ENCODE measurements at places on chromosomes 6 and 20. TPM values are rescaled to one million over a fixed set of nuclear protein-coding genes. Genes with fewer than 3 reads are reported as not detected.

- no peak for DNase-seq
These were observed 83.8 kb downstream of the SLC22A23 start for GRCh38 chr6:3372912-3373554.

DNA sequence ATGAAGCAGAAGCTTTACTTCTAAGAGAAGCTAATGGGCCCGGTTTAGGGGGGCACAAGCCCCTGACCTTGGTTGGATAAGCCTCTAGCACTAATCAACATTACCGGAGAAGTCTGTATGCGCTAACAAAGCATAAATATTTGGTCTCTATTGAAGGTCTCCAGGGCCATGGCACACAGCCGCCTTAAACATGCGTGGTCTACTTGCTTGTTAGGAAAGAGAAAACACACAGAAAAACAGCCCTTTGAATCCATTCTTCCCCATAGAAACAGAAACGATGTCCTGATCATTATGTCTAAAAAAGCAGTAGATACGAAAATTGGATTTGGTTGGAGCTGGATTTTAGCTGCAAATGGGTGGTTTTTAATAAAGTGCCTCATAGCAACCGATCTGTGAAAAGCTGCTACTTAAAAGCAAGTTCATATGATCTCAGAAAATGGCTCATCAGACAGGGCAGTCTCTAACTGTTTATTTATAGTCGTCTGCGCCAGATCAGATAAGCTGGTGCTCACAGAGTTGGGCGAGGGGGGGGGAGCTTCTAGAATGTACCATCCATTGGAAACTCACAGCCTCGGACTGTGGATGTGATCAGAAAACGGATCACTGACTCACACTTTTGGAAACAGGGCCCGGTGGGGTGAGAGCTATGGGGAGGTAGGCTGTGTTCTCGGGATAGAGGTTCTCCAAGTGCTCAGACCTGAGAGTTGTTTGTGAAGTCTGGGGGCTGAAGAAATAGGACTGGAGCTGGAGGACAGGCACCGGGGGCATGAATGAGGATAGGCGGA is 35.3 kb upstream of the APCDD1L start:
- DNase-seq: no peak

DNA sequence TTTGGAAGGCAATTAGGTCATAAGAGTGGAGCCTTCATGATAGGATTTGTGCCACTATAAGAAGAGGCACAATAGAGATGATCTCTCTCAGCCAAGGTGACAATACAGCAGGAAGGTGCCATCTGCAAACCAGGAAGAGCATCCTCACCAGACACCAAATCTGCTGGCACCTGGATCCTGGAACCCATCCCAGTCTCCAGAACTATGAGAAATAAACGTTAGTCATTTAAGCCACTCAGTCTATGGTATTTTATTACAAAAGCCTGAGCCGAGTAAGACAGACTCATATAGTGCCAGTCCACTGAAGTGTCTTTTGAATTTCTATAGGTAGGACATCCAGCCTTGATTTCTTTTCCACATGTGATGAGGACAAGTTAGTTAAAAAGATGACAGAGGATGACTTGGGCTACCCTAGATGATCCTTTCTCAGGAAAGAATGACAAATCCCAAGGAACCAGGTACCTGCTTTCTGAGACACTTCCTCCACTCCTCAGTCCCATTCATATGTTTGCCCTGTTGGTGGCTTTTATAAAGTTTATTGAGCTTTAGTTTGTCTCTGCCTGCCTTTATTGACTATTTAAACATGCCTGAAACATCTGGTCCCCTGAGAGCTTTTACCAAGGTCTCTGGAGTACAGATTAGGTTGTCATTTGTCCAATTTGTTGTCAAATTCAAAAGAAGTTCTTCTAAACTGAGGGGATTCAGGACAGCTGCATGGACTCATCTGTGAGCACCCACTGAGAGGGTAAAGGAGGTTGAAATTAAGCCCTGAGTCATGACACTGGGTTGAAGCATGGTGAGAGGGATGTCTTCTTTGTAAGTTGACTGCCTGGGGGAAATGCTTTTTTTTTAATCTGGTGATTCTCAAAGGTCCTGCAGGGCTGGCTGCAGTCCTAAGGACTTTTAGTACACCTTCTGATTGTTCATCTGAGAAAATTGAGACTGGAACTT is 165.0 kb upstream of the PLCB4 start:
- peak; percentile 54 for DNase-seq

DNA sequence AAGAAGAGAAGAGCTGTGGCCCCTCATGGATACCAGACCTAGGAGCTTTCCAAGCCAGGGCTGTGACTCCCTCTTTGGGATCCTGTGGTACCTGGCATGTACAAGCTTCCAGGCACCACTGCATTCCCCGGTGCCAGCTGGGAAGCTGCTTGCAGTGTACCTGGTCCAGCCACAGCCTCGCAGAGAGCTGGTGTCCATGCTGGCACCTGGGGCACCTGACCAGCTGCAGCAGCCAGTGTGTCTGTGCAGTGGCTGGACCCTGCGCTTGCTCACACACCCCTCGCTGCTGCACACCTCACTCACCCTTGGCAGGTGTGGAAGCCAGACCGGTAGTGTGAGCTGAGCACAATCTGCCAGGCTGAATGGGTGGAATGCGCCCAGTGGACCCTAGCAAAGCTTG is 190.9 kb upstream of the MAN1A1 start:
- DNase-seq: no peak

- DNase-seq: peak; percentile 85
These were observed 175.0 kb upstream of the PRDM1 start for GRCh38 chr6:105911106-105911629.

DNA sequence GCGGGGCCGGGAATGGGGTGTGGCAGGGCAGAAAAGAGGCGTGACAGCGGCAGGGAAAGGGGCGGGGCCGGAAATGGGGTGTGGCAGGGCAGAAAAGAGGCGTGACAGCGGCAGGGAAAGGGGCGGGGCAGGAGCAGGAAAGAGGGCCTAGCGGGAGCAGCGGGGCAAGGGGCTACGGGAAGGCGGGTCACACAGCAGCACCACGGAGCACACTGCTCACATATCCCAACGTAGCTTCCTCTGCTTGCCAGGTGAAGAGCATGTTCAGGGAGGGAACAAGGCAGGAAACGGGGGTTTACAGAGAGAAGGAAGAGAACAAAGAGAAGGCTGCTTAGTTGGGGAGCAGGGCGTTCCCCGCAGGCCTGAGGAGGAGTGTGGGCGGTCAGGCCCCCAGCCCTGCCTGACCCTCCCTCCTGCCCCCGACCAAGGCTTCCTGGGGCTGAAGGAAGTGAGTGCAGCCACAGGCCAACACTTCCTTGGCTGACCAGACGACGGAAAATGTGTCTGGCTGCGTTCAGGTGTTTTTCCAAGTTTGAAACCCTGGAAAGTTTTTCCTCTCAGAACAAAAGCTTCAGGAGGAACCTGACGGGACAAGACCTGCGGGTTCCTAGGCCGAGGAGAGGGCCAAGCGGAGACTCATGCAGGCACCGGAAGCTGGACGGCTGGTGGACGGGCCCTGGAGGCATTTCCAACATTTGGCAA is 13.8 kb downstream of the UCKL1 start:
- no peak for DNase-seq

GRCh38 chr6:66226109-66226508 is 519.1 kb upstream of the EYS start:
- DNase-seq: peak; percentile 32

DNA sequence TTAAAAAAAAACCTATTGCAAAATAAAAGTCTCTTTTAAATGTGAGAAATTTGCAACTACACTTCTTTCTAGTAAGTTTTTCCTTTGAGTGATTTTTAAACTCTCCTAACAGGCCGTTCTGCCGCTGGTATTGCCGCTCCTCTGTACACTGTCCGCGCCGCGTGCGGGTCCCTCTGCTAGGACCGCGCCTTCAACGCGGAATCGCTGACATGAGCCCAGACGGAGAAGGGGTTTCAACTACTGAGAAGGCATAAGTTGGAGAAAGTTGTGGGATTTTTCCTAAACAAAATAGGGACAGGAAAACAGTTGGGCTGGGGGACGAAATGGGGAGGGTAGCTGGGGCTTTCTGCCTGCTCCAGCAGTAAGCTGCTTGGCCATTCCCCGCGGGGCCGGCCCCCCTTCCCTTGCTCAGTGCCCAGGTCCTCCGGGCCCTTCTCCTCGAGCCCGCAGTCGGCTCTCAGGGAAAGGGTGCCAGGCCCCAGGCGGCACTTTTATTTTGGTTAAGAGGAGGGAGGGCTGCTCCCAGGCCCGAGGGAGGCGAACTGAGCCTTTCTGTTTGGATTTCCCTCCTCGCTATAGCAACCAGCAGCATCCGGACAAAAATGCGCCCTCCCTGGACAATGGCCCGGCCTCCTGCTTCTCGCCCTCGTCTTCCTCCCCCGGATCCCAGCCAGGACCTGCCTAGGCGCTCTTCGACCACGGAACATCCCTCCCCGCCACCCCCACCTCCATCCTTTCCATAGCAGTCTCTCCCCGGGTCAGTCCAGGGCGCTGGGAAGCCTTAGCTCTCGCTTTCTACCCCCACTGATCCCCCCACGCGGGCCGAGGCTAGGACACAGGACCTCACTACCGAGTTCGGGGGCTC is 6.8 kb upstream of the POU3F2 start:
- peak; percentile 32 for DNase-seq

DNA sequence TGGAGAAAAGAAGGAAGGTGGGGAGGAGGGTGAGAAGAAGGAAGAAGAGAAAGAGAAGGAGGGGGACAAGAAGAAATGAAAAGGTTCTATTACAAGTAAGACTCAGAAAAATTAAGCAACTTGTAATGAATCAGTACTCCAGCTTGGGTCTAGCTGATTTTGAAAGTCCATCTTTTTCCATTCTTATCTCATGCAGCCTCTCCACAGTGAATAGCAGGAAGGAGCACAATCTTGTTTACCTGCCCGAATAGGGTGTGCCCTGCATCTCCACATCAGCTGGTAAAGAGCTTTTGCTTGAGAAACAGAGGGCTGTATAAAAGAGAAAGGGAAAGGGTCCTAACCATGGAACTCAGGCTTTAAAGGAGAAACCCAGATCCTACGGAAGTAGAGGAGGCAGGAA is 348.8 kb downstream of the TPBG start:
- DNase-seq: no peak

- DNase-seq: peak; percentile 25
These were observed 117.4 kb downstream of the ADAT2 start for GRCh38 chr6:143333081-143333480.

- no peak for DNase-seq
These were observed 2.0 kb upstream of the SDC4 start for GRCh38 chr20:45350217-45350616.

GRCh38 chr20:7849675-7850074 is 90.6 kb downstream of the HAO1 start:
- DNase-seq: no peak

GRCh38 chr6:11585426-11586016 is 48.0 kb downstream of the TMEM170B start:
- DNase-seq: peak; percentile 49

DNA sequence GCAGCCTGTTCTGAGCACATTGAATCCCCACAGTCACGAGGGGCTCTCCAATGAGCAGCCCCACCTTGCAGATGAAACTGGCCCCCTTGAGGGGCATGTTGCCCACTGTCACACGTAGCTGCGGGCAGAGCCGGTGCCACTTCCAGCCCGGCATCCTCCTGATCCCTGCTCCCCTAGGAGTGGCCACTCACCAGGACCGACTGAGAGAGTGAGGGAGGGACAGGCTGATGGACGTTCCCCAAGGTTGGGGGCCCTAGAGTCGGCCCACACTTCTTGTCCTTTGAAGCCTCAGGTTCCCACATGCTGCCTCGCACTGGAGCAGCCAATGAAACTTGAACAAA is 10.5 kb downstream of the ENTPD6 start:
- no peak for DNase-seq

DNA sequence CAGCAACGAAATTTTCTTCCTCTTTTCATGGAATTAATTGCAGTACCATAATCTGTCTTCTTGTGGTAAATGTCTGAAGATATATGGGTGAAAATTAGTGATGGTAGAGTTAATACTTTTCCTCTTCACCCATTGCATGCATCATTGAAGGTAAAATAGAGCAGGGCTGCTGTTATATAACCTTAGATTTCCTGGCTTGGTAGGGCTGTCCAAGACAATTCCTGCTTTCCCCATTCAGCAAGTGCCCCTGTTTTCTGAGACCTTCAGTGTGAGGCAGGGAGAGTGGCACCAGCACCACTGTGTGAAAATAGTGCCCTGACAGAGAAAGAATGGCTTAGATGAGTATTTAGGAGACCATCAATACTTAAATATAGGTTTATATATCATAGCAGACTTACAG is 202.0 kb downstream of the ZFAND3 start:
- peak; percentile 80 for DNase-seq

DNA sequence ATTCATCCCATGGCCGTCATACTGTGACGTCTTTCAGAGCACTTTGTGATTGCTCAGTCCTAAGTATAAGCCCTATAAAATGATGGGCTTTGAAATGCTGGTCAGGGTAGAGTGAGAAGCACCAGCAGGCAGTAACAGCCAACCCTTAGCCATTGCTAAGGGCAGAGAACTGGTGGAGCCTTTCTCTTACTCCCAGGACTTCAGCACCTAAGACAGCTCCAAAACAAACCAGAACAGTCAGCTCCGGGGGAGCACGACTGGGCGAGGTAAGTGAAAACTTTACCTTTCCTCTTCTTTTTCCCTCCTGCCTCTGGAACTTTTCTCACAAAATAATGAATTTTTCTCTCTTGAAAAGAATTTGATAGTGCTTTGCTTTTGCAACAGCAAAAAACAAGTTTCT is at the start of gene VIP:
TSS of gene VIP (plus strand) at position 104 of the 400 bp plus-strand sequence. CDS start 1,381 bp downstream, outside the sequence.
- peak; percentile 41 for DNase-seq

- peak; percentile 62 for DNase-seq
These were observed 290.6 kb upstream of the ZNF337 start for GRCh38 chr20:25987073-25987927.

DNA sequence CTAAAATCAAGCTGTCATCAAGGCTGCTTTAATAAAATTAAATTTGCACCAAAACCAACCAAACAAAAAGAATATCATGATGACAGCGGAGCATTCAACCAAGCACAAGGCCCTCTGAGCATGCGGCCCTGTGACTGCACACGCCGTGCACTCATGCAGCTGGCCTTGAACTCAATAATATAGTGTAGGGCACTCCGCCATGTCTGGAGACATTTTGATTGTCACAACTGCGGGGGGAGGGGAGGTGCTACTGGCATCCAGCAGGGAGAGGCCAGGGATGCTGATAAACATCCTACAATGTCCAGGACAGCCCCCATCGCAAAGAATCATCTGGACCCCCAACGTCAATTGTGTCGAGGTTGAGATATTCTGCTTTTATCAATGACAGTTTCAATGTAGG is 9.7 kb downstream of the MOCS3 start:
- DNase-seq: no peak

The SLC26A8 gene
- total RNA-seq: not detected

The AGPAT1 gene
- 75.4 TPM for total RNA-seq

The TMEM244 gene
- total RNA-seq: not detected

The OVOL2 gene
- total RNA-seq: not detected

The CLDN20 gene
- not detected for total RNA-seq

The C6orf15 gene
- not detected for total RNA-seq

The OR2J3 gene
- not detected for total RNA-seq

The MAP7 gene
- total RNA-seq: not detected

The SLPI gene
- total RNA-seq: not detected

Measured in G401 (cell line).